ENCODE measurements at places on chromosomes 16 and 17.

DNA sequence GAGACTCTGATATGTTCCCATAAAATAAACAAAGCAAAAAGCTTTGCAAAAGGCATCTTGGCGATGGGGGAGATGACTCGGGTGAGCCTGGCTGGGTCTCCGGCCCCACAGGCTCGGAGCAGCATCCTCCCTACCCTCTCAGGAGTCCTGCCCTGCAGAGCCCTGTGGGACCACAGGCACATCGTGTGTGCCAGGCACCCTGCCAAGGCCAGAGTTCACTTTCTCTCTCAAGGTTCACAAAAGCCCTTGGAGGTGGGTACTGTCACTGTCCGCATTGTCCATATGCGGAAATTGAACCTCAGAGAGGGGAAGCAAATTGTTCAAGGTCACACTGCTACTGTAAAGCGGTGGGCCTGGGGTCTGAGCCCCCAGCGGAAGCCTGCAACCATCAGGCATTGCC lies 48.5 kb downstream of the CRISPLD2 start:
- no peak for DNase-seq

GRCh38 chr17:76957678-76958464 lies 89.7 kb downstream of the MGAT5B start:
- no peak for DNase-seq

DNA sequence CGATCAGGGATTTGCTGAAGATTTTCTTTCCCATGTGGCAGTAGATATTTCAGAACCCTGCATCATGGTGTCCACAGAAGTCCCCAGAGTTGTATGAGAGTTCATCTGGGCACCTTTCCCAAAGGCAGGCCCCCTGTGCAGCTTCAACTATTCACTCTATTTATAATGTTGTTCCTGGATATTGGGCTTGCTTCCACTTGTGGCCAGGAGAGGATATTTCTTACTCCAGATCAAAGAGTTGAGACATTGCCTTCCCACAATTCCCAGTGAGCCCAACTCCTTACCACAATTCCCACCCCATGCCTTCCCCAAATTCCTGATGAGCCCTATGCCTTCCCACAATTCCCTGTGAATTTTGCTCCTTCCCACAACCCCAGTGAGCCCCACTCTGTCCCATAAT lies 206.9 kb downstream of the WWOX start:
- DNase-seq, result no peak

- DNase-seq, result peak; percentile 8
Observed at GRCh38 chr17:48970224-48970623, 1.8 kb upstream of the GIP start.

DNA sequence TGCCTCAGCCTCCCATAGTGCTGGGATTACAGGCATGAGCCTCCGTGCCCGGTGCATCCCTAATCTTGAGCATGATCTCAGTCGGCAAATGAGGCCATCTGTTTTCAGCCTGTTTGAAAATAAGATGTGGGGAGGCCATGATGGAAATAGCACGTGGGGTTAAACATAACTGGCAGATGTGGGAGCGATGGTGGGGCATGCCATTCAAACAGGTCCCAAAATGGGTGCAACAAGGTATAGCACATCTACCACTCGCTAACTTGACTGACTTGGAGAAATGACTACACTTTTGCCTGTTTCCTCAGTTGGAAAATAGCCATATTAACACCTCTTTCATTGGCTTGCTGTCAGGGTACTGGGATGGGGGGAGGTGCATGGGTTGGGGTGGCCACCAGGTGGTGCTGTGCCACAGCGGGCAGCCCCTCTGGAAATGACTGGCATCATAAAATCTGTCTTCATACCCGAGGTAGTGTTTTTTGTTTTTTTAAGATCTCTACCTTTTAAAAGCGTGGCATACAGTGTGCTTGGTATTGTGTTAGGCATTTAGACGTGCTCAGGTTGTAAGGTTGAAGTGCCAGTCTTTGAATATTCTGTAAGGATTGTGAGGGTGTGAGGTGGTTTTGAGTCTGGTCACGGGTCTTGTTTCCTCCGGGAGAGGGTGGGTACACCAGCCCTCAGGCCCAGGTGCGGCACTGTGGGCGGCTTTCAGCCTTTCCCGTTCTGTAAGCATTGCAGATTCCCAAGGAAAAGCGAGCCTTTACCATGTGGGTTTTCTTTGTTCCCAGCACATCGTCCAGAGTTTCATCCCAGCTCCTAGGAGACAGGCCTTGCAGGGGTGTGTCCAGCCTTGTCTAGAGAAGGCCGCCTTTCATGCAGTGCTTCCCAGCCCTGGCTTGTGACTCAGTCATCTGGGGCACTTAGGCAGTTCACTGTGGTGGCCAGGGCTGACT lies 2.9 kb upstream of the TTYH2 start:
- DNase-seq, result no peak
